Hepatocyte (in vitro differentiated cells): ENCODE measurements at places on chromosomes 2 and 18. TPM values are rescaled to one million over a fixed set of nuclear protein-coding genes. Genes with fewer than 3 reads are reported as not detected.
A peak's percentile ranks its signal among the peaks of the same experiment; 100 is the strongest.

GRCh38 chr18:55110436-55110835, 151.2 kb upstream of the CCDC68 start:
- H3K27me3 ChIP-seq: no peaks in the 10 kb centered on the region
- H3K4me3 ChIP-seq: no peak overlapping the region
- no peaks in the 10 kb centered on the region for H3K4me1 ChIP-seq
- no peaks in the 10 kb centered on the region for H3K36me3 ChIP-seq
- DNase-seq: no peak

The UPP2 gene
- 0.52 and 0.70 TPM in 2 replicates for total RNA-seq

- H3K27ac ChIP-seq: no peak overlapping the region
- H3K27me3 ChIP-seq: peaks cover 5% of the 10 kb centered on the region
- H3K4me3 ChIP-seq: no peak overlapping the region
- no peaks in the 10 kb centered on the region for H3K4me1 ChIP-seq
- H3K36me3 ChIP-seq: no peaks in the 10 kb centered on the region
Observed at GRCh38 chr2:222332116-222332515, 33.3 kb upstream of the PAX3 start.

GRCh38 chr2:146451972-146452371, 1392.9 kb upstream of the ACVR2A start:
- no peaks in the 10 kb centered on the region for H3K36me3 ChIP-seq
- no peak for DNase-seq
- no peaks in the 10 kb centered on the region for H3K4me1 ChIP-seq
- H3K27me3 ChIP-seq: no peaks in the 10 kb centered on the region
- no peak overlapping the region for H3K4me3 ChIP-seq
- no peak overlapping the region for H3K27ac ChIP-seq

DNA sequence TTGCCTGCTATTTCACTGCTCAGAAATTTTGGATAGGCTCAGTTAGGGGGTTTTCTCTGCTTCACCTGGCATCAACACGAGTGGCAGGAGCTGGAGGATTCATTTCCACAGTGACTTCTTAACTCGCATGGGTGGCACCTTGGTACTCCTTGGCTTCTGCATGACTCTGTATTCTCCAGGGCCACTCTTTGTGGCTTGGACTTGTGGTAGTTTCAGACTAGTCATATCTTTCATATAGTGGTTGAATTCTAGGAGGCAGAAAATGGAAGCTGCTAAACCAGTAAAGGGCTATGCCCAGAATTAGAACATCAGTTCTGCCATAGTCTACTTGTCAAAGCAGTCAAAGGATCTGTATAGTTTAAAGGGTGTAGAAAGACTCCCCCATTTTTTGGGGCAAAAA, 6.8 kb downstream of the MAIP1 start:
- H3K4me3 ChIP-seq: no peak overlapping the region
- H3K4me1 ChIP-seq: peaks cover 7% of the 10 kb centered on the region
- no peaks in the 10 kb centered on the region for H3K36me3 ChIP-seq

The TPO gene
- total RNA-seq: not detected in 2 replicates

DNA sequence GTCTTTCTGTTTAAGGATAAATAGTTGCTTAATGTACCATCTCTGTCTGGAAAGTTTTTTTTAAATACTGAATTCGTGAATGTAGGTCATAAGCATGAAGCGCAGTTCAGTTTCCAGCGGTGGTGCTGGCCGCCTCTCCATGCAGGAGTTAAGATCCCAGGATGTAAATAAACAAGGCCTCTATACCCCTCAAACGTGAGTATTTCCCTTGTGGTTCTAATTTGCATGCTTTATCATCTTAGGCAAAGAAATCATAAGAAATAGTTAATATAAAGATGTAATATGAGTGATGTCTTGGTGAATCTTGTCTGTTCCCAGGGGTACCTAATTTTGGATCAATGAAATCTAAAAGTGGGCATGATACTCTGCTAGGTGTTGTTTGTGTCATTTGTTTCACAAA, 1.5 kb downstream of the NDC80 start:
- no peak overlapping the region for H3K4me3 ChIP-seq
- H3K4me1 ChIP-seq: peaks cover 17% of the 10 kb centered on the region
- H3K27ac ChIP-seq: no peak overlapping the region
- no peaks in the 10 kb centered on the region for H3K36me3 ChIP-seq

The GKN1 gene
- 0.53 TPM in 1 of 2 replicates, not detected in the other for total RNA-seq

The PCGF1 gene
- 10.4 and 10.6 TPM in 2 replicates for total RNA-seq

DNA sequence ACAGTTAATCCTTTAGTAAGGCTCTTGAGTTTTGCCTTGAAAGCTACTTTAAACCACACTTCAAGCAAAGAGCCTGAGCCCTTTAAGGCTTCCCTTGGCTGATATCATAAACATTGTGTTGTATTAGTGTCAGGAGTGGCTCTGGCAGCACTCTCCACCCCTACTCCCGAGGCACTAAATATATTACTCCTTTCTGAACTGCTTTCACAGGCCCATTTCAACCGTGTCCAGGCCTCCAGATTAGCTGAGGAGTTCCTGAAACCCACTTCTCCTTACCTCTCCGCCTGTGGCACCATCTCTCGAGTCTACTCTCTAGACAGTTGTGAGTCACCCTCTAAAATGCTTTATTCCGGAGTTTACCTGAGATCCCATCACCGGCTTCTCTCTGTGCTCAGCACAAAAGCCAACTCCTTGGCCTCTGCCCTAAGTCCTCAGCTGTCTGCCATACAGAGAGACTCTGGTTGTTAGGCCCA, 14.4 kb upstream of the STON1 start:
- H3K4me3 ChIP-seq: no peak overlapping the region
- peaks cover 32% of the 10 kb centered on the region for H3K4me1 ChIP-seq
- no peak for DNase-seq
- H3K27ac ChIP-seq: peak overlapping the region; percentile 52
- no peaks in the 10 kb centered on the region for H3K27me3 ChIP-seq

- H3K27ac ChIP-seq: no peak overlapping the region
- no peaks in the 10 kb centered on the region for H3K27me3 ChIP-seq
- no peak for DNase-seq
Observed at GRCh38 chr2:109447776-109448175, 166.0 kb downstream of the SEPTIN10 start.

GRCh38 chr18:1467461-1467964, 562.8 kb downstream of the ADCYAP1 start:
- no peak overlapping the region for H3K4me3 ChIP-seq
- no peaks in the 10 kb centered on the region for H3K36me3 ChIP-seq
- H3K27me3 ChIP-seq: no peaks in the 10 kb centered on the region
- no peaks in the 10 kb centered on the region for H3K4me1 ChIP-seq
- no peak overlapping the region for H3K27ac ChIP-seq

The HOXD8 gene
- 1.3 TPM in 2 replicates for total RNA-seq

DNA sequence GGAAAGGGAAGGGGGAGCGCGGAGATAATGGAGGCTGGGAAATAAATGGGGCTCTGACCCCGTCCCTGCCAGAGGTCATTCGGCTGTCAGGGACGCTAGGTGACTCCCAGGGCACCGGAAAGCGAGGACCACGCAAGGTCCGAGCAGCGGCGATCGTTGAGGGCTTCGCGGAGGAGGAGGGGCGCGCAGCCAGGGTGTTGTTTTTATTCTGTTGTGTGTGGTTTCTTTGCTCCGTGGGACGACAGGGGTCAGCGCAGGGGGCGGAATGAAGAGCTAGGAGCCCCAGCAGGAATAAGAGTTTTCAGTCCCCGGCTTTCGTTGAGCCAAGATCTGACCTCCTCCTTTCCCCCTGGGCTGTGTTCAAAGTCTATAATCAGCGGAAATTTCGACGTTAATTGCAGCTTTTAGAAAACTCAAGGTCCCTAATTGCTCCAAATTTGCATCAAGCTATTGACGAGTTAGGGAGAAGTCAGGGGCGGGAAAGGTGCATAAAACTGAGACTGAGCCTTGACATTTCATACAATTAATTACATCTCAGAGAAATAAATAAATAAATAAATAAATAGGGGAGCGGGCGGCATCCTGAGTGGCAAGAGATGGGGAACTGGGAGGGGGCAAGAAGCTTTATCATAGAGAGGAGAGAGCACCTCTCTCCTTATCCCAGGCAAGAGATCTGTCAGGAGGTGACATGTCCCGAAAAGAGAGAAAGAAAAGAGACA, 2.2 kb downstream of the GAD1 start:
- H3K27ac ChIP-seq: no peak overlapping the region
- peaks cover 54% of the 10 kb centered on the region for H3K4me1 ChIP-seq
- H3K4me3 ChIP-seq: no peak overlapping the region
- H3K36me3 ChIP-seq: no peaks in the 10 kb centered on the region
- peaks cover 90% of the 10 kb centered on the region for H3K27me3 ChIP-seq
- DNase-seq: no peak

GRCh38 chr2:177537636-177538035, 145.1 kb downstream of the AGPS start:
- H3K36me3 ChIP-seq: no peaks in the 10 kb centered on the region
- no peaks in the 10 kb centered on the region for H3K27me3 ChIP-seq
- no peaks in the 10 kb centered on the region for H3K4me1 ChIP-seq
- no peak overlapping the region for H3K4me3 ChIP-seq
- no peak for DNase-seq

GRCh38 chr2:235116885-235117492, 165.2 kb downstream of the SH3BP4 start:
- DNase-seq: peak; percentile 61
- no peaks in the 10 kb centered on the region for H3K27me3 ChIP-seq
- H3K4me1 ChIP-seq: no peaks in the 10 kb centered on the region
- no peaks in the 10 kb centered on the region for H3K36me3 ChIP-seq

DNA sequence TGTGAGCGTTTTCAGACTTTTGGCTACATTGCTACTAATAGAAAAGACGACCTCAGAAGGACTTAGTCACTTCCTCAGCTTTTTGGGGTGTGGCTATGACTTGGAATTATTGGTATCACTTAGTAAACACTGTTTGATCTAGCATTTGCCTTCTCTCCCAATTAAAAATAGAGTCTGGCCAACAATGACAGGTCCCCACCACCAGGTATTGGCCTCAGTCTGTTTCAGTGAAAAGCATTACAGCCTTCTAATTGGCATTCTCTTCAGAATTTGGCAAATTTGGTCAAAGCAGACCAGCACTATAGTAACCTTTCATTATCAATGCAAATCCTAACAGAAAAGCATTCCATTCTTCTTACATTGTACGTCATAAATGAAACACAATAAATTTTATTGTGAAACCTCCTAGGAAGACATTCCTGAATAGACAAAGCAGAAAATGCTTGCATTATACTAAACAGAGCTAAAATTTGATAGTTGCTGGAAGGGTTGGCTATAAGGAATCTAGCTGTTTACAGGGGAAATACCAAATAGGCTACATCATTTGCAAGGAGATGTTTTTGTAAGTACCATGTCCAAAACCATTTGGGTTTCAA, 613.9 kb downstream of the IRS1 start:
- H3K27ac ChIP-seq: peak overlapping the region; percentile 48
- H3K27me3 ChIP-seq: no peaks in the 10 kb centered on the region
- no peaks in the 10 kb centered on the region for H3K36me3 ChIP-seq

The ILKAP gene
- total RNA-seq: 20.4 and 25.9 TPM in 2 replicates

DNA sequence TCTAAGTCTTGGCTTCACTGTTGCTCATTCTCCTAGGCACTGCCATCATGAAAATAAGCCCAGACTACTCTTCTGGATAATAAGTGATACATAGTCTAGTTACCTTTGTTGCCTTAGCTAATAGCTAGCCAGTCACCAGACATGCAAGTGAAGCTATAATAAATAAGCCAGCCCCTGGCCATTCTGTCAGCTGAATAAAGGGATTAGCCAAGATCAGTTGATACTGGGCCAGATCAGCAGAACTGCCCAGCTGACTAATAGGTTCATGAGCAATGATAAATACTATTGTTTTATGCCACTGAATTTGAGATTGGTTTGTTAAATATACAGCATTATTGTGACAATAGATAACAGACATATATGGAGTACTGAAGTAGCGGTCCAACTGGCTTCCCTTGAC, 8.0 kb upstream of the C2orf69 start:
- DNase-seq: no peak
- H3K27me3 ChIP-seq: no peaks in the 10 kb centered on the region
- H3K4me1 ChIP-seq: no peaks in the 10 kb centered on the region
- H3K27ac ChIP-seq: no peak overlapping the region
- no peaks in the 10 kb centered on the region for H3K36me3 ChIP-seq

DNA sequence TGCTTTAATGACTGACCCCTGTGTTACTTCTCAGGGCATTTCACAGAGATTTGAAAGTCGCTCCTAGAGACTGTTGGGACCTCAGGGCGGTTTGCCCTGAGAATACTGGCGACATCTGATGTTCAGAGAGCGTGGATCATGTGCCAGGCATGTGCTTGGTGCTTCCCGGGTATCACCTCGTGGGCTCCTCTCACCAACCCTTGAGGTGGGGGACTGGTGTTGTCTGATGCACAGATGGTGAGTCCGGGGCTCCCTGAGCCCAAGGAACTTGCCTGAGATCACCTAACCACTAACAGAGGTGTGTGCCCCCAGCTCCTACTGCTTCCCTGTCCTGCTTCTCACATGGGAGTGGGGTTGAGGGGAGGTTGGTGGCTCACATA, 16.2 kb downstream of the ATOH8 start:
- peaks cover 10% of the 10 kb centered on the region for H3K27me3 ChIP-seq
- no peak overlapping the region for H3K27ac ChIP-seq
- H3K36me3 ChIP-seq: no peaks in the 10 kb centered on the region
- no peak for DNase-seq

The UCN gene
- 1.4 and 2.9 TPM in 2 replicates for total RNA-seq

The TDRD15 gene
- 0.07 and 0.08 TPM in 2 replicates for total RNA-seq

The COBLL1 gene
- total RNA-seq: 146 TPM in 2 replicates

The SERPINB10 gene
- 0.93 TPM in 1 of 2 replicates, not detected in the other for total RNA-seq

The VWA3B gene
- not detected in 2 replicates for total RNA-seq

The KCNIP3 gene
- 2.1 and 6.1 TPM in 2 replicates for total RNA-seq

DNA sequence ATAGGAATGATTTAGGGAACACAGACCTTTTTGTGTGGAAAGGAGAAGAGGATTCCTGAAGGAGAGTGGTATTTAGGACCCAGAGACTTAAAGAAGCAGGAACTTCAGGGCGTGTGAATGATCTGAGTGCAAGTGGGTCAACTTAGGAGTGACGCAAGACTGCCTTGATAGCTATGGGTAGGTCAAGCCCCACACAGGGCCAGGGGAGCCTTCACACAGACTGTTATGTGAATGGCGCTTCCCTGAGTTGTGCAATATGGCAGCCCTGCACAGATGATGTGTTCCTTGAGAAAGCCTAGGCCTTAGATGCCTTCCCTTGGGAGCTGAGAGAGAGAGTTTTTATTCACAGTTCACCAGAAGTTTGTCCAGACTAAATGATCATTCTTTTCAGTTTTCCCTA, 47.1 kb upstream of the IGFBP5 start:
- peak overlapping the region; percentile 54 for H3K27ac ChIP-seq
- DNase-seq: no peak
- no peak overlapping the region for H3K4me3 ChIP-seq
